CMK (cell line): ENCODE measurements at places on chromosomes 6 and 20.

DNA sequence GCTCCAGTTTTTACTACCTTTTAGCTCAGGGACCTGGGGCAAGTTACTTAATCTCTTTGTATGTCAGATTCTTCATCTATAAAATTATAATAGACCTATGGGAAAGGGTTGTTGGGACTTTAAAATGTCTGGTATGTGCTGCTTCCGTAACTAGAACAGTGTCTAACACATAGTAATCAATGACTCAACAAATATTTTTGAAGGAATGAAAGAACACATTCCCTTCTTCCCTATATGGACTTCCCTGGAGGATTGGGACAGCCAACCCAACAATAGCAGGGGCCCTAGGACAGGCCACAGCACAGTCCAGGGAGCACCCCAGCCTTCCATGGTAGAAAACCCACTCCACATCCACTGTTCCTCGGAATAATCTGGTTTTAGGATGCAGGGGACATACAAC is 50.7 kb upstream of the TPD52L1 start:
- no peak for DNase-seq

DNA sequence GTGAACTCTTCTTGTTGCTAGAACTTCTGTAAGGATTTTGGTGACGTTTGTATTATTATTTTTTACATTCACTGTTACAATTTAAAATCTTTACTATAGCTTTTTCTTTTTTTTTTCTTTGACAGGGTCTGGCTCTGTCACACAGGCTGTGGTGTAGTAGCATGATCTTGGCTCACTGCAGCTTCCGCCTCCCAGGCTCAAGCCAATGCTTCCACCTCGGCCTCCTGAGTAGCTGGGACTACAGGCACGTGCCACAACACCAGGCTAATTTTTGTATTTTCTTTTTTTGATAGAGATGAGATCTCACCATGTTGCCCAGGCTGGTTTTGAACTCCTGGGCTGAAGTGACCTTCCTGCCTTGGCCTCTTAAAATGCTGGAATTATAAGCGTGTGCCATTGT is 21.2 kb downstream of the HECA start:
- DNase-seq: no peak

DNA sequence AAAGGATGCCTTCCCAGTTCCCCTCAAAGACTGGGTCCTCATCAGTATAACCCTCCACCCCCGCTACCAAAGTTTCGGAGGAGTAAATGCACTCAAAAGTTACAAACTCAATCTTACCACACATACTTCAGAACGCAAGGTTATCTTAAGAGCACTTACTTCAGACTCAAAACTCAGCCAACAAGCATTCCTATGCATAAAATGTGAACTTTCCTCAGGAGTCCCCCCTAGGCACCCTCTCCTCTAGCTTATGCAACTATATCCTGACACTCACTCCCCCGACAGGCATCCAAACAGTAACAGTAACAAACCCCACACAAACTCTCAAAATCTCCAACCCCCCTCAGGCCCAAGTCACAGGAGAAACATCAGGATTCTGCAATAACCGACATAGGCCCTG is 11.1 kb upstream of the ADTRP start:
- no peak for DNase-seq

- DNase-seq: no peak
These were observed 21.6 kb upstream of the PCSK2 start for GRCh38 chr20:17205084-17205813.

GRCh38 chr20:53390770-53391169 is 202.9 kb downstream of the ZNF217 start:
- DNase-seq: no peak

DNA sequence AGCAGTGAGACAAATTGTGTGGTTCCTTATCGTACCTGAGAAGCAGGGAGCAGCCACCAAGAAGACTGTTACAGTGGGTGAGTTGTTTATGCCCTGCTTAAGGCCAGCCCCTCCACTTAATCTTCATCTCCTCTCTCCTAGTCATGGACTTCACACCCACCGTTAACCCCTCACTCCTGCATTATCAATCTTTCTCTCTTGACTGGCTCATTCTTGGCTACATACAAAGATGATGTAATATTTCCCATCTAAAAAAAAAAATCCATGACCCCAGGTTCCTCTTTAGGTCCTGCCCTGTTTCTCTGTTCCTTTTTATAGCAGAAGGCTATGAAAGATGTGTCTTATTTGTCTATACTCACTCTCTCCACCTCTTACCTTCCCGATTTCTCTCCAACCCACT is 72.4 kb downstream of the SHLD1 start:
- peak; percentile 18 for DNase-seq

DNA sequence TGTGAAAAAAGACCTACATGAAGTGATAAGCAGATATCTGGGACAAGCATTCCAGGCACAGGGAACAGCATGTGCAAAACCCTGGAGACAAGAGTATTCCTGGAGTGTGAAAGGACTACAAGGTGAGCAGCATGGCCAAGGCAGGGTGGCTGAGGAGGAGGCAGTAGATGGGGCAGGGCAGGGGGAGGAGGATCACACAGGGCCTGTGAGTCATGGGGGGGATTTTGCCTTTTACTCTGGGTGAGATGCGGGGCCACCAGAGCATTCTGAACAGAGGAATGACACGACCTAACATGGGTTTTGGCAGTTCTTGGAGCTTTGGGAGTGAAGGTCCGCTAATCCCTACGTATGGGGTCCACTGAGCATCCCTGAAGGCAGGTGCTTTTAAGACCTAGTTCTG is 69.8 kb upstream of the CCN6 start:
- DNase-seq: no peak

- no peak for DNase-seq
These were observed 53.3 kb upstream of the HFE start for GRCh38 chr6:26033941-26034354.

DNA sequence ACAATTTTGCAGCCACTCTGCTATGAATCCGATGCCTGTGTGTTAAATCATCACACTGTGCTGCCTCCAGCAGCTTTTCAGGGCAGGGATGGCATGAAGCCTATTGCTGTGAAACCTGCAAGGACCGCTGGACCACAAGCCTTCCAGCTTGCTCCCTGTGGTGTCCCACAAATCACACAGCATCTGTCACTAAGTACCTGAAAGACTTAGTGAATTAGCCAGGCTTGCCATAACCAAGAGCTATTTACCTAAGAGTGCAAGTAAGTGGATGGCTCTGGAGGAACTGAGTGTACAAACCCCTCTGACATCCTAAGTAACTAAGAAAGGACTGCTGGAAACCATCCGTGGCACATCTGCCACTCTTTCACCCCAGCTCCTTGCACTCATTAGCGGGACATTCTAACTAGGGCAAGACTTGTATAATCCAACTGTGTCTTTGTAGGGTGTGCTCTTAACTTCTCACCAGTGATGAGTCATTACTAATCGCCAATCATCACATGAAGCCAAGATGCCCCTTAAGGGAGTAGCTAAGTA is 34.7 kb downstream of the FOXQ1 start:
- no peak for DNase-seq

DNA sequence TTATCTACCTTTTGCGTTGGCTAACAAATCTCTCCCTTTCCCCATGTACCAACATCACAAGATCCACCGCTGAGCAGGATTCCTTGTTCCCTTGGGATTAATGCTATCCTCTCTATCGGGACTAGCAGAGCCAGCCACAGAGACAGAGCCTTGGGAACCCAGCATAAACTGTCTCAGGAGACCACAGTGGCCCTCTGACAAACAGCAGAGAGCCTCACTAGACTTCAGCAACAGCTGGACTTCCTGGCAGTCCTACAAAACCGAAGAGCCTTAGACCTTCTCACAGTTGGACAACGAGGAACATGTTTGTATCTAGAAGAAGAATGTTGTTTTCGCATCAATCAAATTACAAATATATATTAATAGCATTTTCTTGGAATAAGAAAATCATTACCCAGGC is 39.6 kb upstream of the POU5F1 start:
- no peak for DNase-seq

- no peak for DNase-seq
These were observed 324.2 kb downstream of the TPBG start for GRCh38 chr6:82687855-82688254.

- no peak for DNase-seq
These were observed 113.4 kb downstream of the MAP3K4 start for GRCh38 chr6:161104966-161105365.

DNA sequence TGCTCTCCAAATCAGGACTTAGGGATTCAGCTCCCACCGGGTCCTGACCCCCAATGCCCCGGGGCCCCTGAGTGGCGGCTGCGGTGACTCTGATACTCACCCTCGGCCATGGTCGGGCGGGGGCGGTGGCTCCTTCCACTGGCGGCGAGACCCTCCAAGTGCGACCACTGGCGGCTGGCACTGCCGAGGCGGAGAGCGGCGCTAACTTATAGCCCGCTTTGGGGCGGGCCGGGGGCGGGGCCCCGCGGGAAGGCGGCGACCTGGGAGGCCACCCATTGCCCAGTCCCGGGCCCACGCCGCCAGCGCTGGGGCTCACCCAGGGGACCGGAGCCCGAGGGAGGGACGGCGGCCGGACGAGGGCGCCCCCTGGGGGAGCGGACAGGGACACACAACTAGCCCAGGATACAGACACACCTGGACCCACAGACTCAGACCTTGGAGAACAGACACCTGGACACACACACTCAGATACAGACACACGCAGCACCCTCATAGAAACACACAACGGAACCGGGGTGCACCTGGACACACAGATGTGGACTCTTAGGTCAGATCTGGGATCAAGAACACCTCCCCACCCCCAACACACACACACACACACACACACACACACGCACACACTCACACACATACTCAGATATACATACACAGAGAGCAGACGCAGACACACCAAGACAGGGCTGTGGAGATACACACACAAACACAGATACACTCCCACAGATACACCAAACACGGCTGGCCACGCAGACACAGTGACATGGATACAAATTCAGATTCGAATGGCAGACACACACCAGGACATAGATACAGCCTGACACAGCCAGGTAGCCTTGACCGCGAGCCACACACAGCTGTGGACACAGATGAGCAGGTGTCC is at the start of gene TGM2:
TSS of gene TGM2 (minus strand) at position 182 of the 877 bp plus-strand sequence. CDS start at position 110, 72 bp downstream.
- peak; percentile 62 for DNase-seq
